ENCODE measurements at places on chromosomes 13 and 19. TPM values are rescaled to one million over a fixed set of nuclear protein-coding genes. Genes with fewer than 3 reads are reported as not detected.

PLIN5 gene
- not detected for polyA plus RNA-seq

LMTK3 gene
- polyA plus RNA-seq: not detected

ZNF442 gene
- 1.4 TPM for polyA plus RNA-seq

GRCh38 chr13:99481366-99481765 is 19.9 kb upstream of the TM9SF2 start:
- H3K36me3 ChIP-seq: no peaks in the 10 kb centered on the region
- peaks cover 28% of the 10 kb centered on the region for H3K4me1 ChIP-seq
- DNase-seq: no peak

DNA sequence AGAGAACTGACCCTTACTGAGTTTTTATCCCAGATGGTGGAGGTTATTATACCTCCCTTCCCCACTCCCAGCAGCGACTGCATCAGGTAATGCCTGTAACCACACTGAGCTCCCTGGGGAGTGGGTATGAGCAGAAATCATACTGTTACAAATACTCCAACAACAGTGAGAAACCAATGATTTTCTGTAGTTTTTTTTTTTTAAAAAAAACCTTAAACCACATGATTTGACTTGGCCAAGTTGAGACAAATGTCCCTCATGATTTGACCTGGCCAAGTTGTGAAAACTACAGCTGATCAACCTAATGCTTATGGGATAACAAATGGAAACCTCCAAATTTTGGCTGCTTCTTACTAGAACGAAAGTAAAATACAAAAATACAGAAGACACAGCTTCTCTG is 33.1 kb upstream of the SERP2 start:
- H3K4me3 ChIP-seq: no peak overlapping the region
- H3K4me1 ChIP-seq: no peaks in the 10 kb centered on the region
- no peaks in the 10 kb centered on the region for H3K27me3 ChIP-seq
- no peak overlapping the region for H3K27ac ChIP-seq

DNA sequence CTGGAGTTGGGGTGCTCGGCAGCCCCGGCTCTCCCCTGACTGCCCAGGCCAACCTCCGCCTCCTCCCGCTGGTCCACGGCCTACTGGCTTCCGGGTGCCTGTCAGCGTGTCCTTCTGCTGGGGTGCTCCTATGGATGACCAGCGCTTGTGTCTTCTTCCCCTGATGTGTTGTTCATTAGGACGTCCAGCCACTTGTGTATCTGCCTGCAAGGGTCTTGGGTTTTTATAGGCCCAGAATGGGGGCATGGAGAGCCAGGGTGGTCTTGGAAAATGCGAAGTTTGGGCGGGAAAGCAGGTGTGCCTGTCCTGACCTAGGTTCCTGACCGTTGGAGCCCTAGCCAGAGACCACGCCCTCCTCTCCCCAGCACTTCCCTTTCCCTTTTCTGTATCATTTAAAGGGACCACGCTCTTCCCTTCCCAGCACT is 139.8 kb downstream of the SLITRK5 start:
- no peaks in the 10 kb centered on the region for H3K36me3 ChIP-seq
- H3K4me1 ChIP-seq: no peaks in the 10 kb centered on the region

GRCh38 chr13:48624858-48625257 is 28.9 kb upstream of the CYSLTR2 start:
- no peaks in the 10 kb centered on the region for H3K36me3 ChIP-seq
- H3K4me3 ChIP-seq: no peak overlapping the region
- no peak for DNase-seq
- no peaks in the 10 kb centered on the region for H3K4me1 ChIP-seq

DNA sequence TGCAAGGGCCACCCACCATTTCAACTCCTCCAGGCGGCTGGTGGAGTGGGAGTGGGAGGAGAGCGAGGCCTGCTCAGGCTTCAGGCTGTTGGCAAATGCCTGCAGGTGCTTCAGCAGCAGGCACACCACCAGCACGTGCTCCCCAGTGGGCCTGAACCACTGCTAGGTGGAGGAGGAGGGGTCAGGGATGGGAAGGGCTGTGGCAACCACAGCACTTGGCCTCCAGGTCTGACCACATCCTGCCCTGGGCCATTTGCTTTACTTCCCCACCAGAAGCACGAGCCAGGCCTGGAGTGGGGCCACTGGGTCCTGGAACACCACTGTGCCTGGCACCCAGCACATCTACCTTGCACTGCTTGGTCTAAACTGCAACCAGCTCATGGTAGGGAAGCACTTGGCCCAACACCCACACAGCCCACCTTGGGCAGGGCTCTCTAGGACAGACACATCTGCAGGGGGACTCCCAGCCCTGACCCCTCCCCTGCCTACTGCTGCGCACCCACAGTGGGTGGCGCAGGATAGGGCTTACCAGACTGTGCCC is 26.2 kb downstream of the TUBA3C start:
- no peak for DNase-seq
- H3K4me1 ChIP-seq: peaks cover 1% of the 10 kb centered on the region
- no peak overlapping the region for H3K27ac ChIP-seq
- H3K4me3 ChIP-seq: no peak overlapping the region
- no peaks in the 10 kb centered on the region for H3K27me3 ChIP-seq

GRCh38 chr13:20106742-20107141 is 54.1 kb downstream of the GJA3 start:
- peaks cover 6% of the 10 kb centered on the region for H3K27me3 ChIP-seq
- H3K4me1 ChIP-seq: no peaks in the 10 kb centered on the region
- DNase-seq: no peak
- no peaks in the 10 kb centered on the region for H3K36me3 ChIP-seq

DNA sequence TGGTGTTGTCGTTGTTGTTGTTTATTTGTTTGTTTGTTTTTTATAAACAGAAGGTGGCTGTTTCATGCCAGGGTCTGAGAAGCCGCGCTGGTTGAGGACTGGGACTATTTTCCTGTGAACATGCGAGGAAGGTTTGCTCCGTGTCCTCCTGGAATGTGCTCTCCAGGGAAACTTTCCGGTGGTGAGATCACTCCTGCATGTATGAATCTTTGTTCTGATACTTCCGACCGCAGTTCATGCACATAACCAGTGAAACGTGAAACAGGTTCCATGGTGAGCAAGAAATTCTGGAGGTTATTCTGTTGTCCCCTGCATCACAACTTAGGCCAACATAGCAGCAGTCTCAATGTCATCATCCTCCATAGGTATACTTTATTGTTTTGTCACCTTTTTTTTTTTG is 187.6 kb upstream of the ARGLU1 start:
- H3K4me1 ChIP-seq: no peaks in the 10 kb centered on the region
- no peak overlapping the region for H3K27ac ChIP-seq
- DNase-seq: no peak

- H3K4me1 ChIP-seq: no peaks in the 10 kb centered on the region
- no peaks in the 10 kb centered on the region for H3K36me3 ChIP-seq
- H3K27me3 ChIP-seq: peaks cover 1% of the 10 kb centered on the region
- H3K4me3 ChIP-seq: no peak overlapping the region
- DNase-seq: no peak
Observed at GRCh38 chr19:33248954-33249613, 23.4 kb upstream of the SLC7A10 start.

GRCh38 chr19:4310247-4311121 is 6.1 kb downstream of the FSD1 start:
- no peak overlapping the region for H3K27ac ChIP-seq
- peaks cover 2% of the 10 kb centered on the region for H3K27me3 ChIP-seq
- DNase-seq: no peak
- peaks cover 7% of the 10 kb centered on the region for H3K4me1 ChIP-seq
- no peak overlapping the region for H3K4me3 ChIP-seq
- H3K36me3 ChIP-seq: no peaks in the 10 kb centered on the region

GRCh38 chr13:102704238-102705058 is 9.6 kb upstream of the METTL21C start:
- H3K4me3 ChIP-seq: no peak overlapping the region
- no peaks in the 10 kb centered on the region for H3K36me3 ChIP-seq
- H3K27ac ChIP-seq: no peak overlapping the region
- H3K4me1 ChIP-seq: no peaks in the 10 kb centered on the region
- H3K27me3 ChIP-seq: no peaks in the 10 kb centered on the region

- DNase-seq: no peak
- no peaks in the 10 kb centered on the region for H3K36me3 ChIP-seq
- no peak overlapping the region for H3K4me3 ChIP-seq
- no peaks in the 10 kb centered on the region for H3K4me1 ChIP-seq
Observed at GRCh38 chr13:44887515-44887914, 101.8 kb downstream of the NUFIP1 start.

Data from immature natural killer cell (primary cell).